Activated CD4-positive, alpha-beta memory T cell treated with anti-CD3 and anti-CD28 coated beads, Interleukin-2, amount 10 ng/mL, durations not matched to agents 7 days and 5 days (primary cell): ENCODE measurements at places on chromosomes 12 and 14. TPM values are rescaled to one million over a fixed set of nuclear protein-coding genes. Genes with fewer than 3 reads are reported as not detected.

Gene NPAS3
- total RNA-seq: not detected

Gene RERG
- total RNA-seq: not detected

Gene RERGL
- not detected for total RNA-seq

Gene ADAMTS20
- not detected for total RNA-seq

Gene LTBR
- total RNA-seq: 0.40 TPM

Gene ASB2
- total RNA-seq: 93.9 TPM

Gene MMP14
- total RNA-seq: 1.9 TPM

Gene CD9
- total RNA-seq: 0.90 TPM

Gene LUM
- not detected for total RNA-seq

Gene TMEM30B
- 0.60 TPM for total RNA-seq

Gene ZC2HC1C
- 2.0 TPM for total RNA-seq

Gene CATSPERB
- total RNA-seq: 2.5 TPM

Gene B4GALNT1
- total RNA-seq: 1.8 TPM

Gene CCDC38
- total RNA-seq: not detected

Gene ART4
- total RNA-seq: not detected

Gene COX6A1
- 318 TPM for total RNA-seq

Gene EPYC
- not detected for total RNA-seq

Gene LRTM2
- not detected for total RNA-seq

Gene IFNG-AS1
- total RNA-seq: 0.40 TPM

Gene RPL10L
- not detected for total RNA-seq

Gene KRT2
- total RNA-seq: not detected

Gene KLRG1
- 13.3 TPM for total RNA-seq
